ENCODE measurements at places on chromosomes 11 and 22.

- DNase-seq, result no peak
Measured at GRCh38 chr11:15663777-15664218, 549.1 kb downstream of the INSC start.

DNA sequence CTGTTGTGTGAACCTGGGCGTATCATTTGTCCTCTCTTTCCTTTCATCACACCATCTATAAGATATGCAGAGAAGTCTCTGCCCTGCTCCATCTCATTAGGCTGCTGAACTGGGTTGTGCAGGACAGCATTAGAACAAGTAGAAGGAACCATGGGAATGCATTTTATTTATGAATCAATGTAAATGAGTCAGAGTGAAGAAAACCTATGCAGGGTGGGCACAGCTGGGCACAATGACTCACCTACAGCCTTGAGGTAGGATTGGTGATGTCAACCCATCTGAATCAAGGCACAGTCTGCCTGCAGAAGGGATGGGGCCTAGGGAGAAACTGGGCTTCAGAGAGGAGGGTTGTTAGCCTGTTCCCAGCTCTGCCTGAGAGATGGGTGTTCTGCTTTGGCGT, 123.4 kb downstream of the CSNK2A3 start:
- DNase-seq, result no peak

DNA sequence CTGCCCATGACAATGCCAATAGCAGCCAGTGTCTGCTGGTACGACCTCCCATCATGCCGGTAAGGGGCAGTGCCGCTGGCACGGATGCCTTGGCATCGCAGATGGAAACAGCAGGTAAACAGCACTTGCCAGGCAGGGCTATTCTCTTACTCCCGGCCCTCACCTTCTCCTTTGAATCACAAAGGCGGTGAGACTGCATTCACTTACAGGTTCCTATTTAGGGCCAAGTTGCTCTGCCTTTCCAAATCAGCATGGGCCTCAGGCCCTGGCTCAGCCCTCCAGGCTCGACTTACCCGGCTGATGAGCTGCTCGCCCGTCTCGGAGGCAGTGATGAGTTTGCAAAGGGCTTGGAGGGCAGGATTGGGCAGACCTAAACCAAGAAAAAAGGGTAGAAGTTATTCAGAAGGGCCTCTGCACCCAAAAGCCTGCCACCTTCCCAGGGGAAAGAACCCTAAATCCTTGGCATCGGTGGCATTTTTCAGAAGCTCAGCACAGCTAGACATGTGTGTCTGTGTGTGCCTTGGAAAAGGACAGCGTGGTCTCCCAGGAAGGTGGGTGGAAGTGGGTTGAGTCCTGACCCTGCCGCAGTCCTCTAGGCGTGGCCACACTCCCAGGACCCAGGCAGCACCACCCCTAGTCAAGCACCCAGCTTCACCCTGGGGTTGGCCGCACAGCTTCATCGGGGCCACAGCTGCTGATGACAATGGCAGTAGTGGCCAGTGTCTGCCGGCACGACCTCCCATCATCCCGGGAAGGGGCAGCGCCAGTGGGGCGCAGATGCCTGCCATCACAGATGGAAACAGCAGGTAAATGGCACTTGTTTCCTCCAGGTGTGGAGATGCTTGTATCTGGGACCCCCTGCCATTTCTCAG, 73.5 kb upstream of the PITPNB start:
- DNase-seq, result no peak

- DNase-seq, result no peak
Measured at GRCh38 chr11:134119094-134119493, 50.2 kb downstream of the JAM3 start.

GRCh38 chr11:35981581-35981980, 37.7 kb downstream of the LDLRAD3 start:
- DNase-seq, result no peak

- DNase-seq, result no peak
Measured at GRCh38 chr22:36385491-36386350, 2.0 kb downstream of the MYH9 start.

Data from AG04449 (cell line).